MV-4-11 (cell line): ENCODE measurements at places on chromosomes 4 and X.

GRCh38 chrX:153733651-153734240 lies 9.1 kb downstream of the ABCD1 start:
- DNase-seq, result no peak

- no peak for DNase-seq
These were observed 1047.6 kb upstream of the PCDH10 start for GRCh38 chr4:132101526-132101925.

- DNase-seq, result no peak
These were observed 116.2 kb downstream of the CBR4 start for GRCh38 chr4:168893807-168894206.

GRCh38 chrX:34562006-34562405 lies 95.1 kb downstream of the TMEM47 start:
- DNase-seq, result no peak

DNA sequence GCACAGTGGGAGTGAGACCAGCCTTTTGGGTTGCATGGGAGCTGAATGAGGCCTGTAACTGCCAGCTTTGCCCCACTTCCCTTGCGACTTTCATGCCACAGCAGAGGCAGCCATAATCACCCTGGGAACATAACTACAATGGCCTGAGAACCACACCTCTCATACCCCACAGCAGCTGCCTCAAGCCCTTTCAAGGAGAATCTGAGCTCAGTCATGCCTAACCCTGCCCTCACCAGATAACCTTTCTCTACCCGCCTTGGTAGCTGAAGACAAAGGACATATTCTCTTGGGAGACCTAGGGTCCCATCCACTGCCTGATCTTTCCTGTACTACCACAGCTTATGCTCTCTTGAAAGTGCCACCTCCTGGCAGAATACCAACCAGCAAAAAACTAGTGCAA lies 599.9 kb upstream of the IGFBP7 start:
- DNase-seq, result no peak

DNA sequence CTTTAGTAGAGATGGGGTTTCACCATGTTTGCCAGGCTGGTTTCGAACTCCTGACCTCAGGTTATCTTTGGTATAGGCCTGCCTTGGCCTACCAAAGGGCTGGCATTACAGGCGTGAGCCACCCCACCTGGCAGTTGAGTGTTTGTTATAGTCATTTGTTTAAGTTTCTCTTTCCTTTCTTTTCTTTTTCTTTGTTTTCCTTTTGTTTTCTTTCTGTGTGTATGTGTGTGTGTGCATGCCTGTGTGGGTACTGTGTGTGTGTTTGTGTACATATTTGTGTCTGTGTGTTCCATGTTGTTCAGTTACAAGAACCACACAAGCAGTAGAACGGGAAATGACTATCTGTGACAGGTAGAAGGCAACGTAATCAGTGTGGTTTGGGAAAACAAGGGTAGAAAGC lies 624.9 kb downstream of the FSTL5 start:
- no peak for DNase-seq

GRCh38 chr4:80196922-80197573 lies at the start of gene PRDM8:
Gene PRDM8, plus strand, starts transcription at chr4:80197503. Its CDS starts 2,578 bp downstream, at chr4:80200081.
- DNase-seq, result no peak

- DNase-seq, result no peak
These were observed 244.1 kb downstream of the CRLF2 start for GRCh38 chrX:968148-968965.

DNA sequence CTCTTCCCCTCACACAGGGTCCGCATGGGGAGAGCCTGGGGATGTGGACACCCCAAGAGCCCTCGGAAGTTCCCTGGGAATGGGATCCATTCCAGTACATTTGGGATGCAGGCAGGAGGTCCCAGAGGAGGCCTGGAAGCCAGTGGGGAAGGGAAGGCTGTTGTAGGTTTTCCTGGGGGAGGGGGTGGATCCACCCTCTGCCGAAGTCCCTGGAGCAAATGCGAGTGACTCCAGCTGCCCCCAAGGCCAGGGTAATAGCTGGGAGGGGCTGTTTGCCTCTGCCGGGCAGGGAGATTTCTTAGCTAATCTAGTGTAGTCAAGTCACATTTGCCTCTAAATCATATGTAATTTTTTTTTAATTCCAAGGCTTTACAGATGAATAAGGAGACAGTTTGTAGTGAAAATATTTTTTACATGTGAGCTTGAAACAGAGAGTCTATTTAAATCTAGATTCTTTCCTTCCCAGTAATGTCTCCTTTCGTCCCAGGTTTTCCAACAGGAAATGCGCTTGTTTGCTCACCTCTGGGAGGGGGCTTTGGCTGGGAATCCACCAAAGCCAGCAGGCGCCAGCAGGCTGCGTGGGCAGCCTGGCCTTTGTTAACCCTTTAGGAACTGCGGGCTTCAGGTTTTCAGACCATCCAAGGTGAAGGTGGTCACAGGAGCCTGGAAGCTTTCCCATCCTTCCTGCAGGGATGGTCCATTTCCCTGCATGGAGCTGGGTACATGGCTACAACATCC lies 26.8 kb downstream of the SH3TC1 start:
- no peak for DNase-seq

DNA sequence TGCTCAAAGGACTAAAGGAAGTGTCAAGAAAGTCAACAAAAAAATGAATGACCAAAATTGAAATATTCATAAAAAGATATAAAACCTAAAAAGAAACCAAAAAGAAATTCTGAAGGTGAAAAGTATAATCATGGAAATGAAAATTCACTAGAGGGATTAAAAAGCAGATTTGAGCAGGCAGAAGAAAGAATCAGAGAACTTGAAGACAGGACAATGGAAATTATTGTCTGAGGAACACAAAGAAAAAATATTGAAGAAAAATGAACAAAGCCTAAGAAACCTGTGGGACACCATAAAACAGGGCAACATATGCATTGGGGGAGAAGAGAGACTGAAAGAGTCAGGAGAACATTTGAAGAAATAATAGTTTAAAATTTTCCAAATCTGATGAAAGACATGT lies 9.9 kb upstream of the SPON2 start:
- DNase-seq, result no peak

GRCh38 chr4:174834477-174834876 lies 5.4 kb upstream of the GLRA3 start:
- DNase-seq, result no peak

DNA sequence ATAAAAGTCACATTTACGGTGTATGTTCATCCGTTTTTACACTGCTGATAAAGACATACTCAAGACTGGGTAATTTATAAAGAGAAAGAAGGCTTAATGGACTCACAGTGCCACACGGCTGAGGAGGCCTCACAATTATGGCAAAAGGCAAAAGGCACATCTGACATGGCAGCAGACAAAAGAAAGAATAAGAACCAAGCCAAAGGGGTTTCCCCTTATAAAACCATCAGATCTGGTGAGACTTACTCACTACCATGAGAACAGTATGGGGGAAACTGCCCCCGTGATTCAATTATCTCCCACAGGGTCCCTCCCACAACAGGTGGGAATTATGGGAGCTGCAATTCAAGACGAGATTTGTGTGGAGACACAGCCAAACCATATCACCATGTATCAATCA lies 7.3 kb upstream of the GUCY1B1 start:
- no peak for DNase-seq

DNA sequence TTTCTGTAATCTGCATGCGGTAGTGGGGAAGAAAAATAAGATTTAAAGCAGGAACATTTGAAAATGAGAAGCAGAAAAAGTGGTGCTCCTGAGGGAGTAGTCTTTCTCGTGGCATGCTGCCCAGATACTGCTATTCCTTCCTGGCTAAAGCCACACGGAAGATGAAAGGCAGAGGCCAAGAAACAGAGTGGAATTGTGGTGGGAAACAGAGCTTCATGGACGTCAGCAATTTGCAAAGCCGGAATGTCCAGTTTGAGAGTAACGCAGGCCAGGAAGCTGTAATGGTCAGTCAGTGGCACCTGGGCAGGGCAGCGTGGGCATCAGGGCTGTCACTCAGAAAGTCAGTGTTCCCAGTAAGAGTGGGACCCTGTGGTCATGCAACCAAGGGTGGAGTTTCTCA lies 63.7 kb upstream of the FMR1 start:
- no peak for DNase-seq

DNA sequence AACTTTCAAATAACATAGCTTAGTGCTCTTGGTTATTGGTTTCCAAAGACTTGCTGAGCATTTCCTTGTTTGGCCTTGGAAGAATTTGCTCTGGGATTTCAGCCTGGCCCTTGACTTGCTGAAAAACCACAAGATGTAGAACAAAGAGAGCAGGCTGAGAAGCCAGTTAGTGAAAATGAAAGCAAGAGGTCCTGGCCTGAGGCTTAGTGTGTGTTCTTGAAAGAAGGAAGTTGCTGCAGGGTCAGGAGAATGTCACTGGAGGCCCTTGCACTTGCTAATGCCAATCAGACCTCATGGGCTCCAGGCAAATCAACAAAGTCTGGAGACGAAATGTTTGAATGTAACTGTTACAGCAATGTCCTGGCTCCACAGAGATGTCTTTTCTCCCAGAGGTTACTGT lies 79.4 kb downstream of the SYNPO2 start:
- DNase-seq, result peak; percentile 98

GRCh38 chrX:35382966-35383365 lies 415.2 kb upstream of the MAGEB16 start:
- no peak for DNase-seq

DNA sequence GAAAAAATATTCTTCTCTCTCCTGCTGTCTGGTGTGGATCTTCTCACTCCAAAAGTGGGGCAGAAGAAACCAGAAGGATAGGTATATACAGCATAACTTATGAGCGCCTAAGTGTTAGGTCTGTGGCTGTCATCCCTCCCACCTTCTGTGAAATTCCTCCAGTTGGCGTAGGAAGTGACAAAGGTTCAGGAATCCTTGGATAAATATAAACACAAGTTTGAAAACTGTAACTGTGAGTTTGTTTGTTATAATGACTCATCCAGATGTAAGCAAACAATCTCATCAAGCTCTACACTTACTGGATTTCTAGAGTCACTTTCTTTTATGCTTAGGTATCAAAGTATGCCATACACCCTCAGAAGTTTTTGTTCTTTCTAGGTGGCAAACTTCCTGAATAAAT lies 405.2 kb downstream of the FAT4 start:
- DNase-seq, result no peak

DNA sequence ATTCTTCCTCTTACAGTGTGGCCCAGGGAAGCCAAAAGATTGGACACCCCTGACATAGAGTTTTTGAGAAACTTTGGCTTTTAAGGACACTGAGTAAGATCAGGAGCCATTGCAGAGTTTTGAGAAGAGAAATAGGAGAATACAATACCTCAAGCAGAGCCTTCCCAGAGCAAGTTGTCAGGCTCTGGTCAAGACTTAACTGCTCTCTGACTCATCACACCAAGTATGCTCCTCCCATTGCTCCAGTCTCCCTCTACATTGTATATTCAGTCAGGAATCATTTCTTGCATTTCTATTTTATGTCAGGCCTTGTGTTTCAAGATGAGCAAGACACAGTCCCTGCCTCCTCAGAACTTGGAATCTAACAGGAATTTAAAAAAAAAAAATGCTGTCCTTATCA lies 176.4 kb upstream of the FMR1 start:
- no peak for DNase-seq

GRCh38 chrX:42000836-42001235 lies 77.5 kb upstream of the CASK start:
- no peak for DNase-seq

DNA sequence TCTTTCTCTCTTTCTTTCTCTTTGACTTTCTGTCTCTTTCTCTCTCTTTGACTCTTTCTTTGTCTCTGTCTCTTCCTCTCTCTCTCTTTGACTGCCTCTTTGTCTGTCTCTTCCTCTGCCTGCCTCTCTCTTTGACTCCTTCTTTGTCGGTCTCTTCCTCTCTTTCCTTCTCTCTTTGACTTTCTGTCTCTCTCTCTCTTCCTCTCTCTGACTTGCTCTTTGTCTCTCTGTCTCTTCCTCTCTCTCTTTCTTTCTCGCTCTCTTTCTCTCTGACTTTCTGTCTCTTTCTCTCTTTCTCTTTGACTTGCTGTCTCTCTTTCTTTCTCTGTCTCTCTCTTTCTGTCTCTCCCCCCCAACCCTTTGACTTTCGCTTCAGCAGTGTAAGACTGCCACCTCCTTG lies 36.4 kb upstream of the OGT start:
- DNase-seq, result no peak

- no peak for DNase-seq
These were observed 256.2 kb downstream of the TRAM1L1 start for GRCh38 chr4:116829187-116829586.

DNA sequence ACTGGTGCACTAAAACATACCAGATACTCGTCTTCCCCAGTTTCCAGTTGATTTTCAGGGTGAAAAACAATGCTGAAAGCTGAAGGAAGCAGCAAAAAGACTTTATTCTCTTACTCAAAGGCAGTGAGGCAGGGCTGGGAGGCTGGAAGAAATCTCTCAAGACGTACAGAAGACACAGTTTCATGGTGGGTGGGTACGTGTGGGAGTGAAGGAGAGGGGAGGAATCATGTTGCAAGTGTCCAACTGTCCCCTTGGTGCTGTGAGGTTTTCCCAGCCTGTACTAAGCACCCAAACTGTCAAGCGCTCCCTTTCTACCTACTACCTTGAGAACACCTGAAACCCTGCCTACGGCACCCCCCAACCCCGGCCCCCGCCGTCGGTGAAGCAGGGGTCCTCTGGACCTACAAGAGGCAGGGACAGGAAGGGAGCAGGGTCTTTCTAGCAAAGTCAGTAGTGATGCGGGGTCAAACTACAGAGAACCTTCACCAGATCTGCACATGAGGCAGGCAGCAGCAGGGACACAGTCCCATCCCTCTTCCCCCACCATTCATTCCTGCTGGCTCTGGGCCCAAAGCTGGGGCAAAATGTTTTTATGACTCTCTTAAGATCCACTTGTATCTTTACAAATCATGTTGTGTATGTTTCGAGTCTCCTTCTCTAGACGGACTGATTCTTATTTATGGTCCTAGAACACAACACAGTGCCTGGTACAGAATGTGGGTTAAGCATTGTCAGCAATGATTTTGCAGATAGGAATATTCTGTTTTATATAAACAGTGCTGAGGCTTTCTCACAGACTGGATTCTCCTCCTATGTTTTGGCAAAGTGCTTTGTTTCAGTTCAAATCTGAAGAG lies 2.4 kb upstream of the SETD7 start:
- DNase-seq, result no peak

GRCh38 chr4:27023366-27023765 lies 162.7 kb downstream of the STIM2 start:
- no peak for DNase-seq

GRCh38 chrX:130539721-130540321 lies 138.0 kb downstream of the RBMX2 start:
- DNase-seq, result peak; percentile 3

GRCh38 chr4:92864096-92864495 lies 560.3 kb downstream of the GRID2 start:
- no peak for DNase-seq

GRCh38 chr4:94722748-94723147 lies 35.0 kb upstream of the BMPR1B start:
- DNase-seq, result peak; percentile 9

- no peak for DNase-seq
These were observed at the start of gene MID2 for GRCh38 chrX:107825698-107826237. Gene MID2, plus strand, starts transcription at chrX:107825866. Its CDS starts 561 bp downstream, at chrX:107826427.

DNA sequence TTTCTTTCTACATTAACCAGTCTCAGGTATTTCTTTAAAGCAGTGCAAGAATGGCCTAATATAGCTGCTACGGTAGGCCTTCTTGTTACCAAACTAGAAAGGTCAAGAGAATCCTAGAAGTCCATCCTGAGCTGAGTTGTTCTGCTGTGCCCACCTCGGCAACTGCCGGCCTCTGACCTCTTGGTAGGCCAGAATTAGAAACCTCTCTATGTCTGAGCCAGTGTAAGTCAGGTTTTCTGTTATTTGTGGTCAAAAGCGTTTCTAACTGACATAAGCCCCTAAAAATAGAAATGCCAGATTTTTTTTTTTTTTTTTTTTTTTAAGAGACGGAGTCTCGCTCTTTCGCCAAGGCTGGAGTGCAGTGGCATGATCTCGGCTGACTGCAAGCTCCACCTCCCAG lies 43.1 kb downstream of the SOWAHB start:
- peak; percentile 89 for DNase-seq

GRCh38 chrX:52078131-52078530 lies 9.1 kb upstream of the MAGED4B start:
- DNase-seq, result peak; percentile 41
